Type B pancreatic cell (in vitro differentiated cells): ENCODE measurements at places on chromosomes 3 and 15.
A peak's percentile ranks its signal among the peaks of the same experiment; 100 is the strongest.

- H3K27ac ChIP-seq = no peak overlapping the region
- DNase-seq = no peak
- H3K4me3 ChIP-seq = no peak overlapping the region
- H3K27me3 ChIP-seq = peaks cover 8% of the 10 kb centered on the region
- no peaks in the 10 kb centered on the region for H3K36me3 ChIP-seq
- peaks cover 31% of the 10 kb centered on the region for H3K4me1 ChIP-seq
These were observed 171.1 kb upstream of the ICE2 start for GRCh38 chr15:60649845-60650548.

- H3K27ac ChIP-seq = peak overlapping the region; percentile 99
- H3K36me3 ChIP-seq = no peaks in the 10 kb centered on the region
- peak; percentile 91 for DNase-seq
- peak overlapping the region; percentile 96 for H3K4me3 ChIP-seq
These were observed 9.1 kb upstream of the LEKR1 start for GRCh38 chr3:156816794-156817645.

- H3K36me3 ChIP-seq = peaks cover 3% of the 10 kb centered on the region
- DNase-seq = no peak
- no peak overlapping the region for H3K27ac ChIP-seq
- H3K4me1 ChIP-seq = no peaks in the 10 kb centered on the region
- peak overlapping the region; percentile 77 for H3K4me3 ChIP-seq
These were observed 544 bp upstream of the GATM start for GRCh38 chr15:45378913-45379262.

GRCh38 chr3:122314228-122314876, 10.7 kb upstream of the CSTA start:
- H3K27me3 ChIP-seq = peaks cover 3% of the 10 kb centered on the region
- peaks cover 4% of the 10 kb centered on the region for H3K36me3 ChIP-seq
- H3K4me1 ChIP-seq = peaks cover 5% of the 10 kb centered on the region
- DNase-seq = no peak
- H3K4me3 ChIP-seq = no peak overlapping the region

- H3K36me3 ChIP-seq = no peaks in the 10 kb centered on the region
- H3K27ac ChIP-seq = no peak overlapping the region
- H3K4me3 ChIP-seq = no peak overlapping the region
- peaks cover 37% of the 10 kb centered on the region for H3K27me3 ChIP-seq
These were observed 4.1 kb upstream of the ACTC1 start for GRCh38 chr15:34799149-34800101.

DNA sequence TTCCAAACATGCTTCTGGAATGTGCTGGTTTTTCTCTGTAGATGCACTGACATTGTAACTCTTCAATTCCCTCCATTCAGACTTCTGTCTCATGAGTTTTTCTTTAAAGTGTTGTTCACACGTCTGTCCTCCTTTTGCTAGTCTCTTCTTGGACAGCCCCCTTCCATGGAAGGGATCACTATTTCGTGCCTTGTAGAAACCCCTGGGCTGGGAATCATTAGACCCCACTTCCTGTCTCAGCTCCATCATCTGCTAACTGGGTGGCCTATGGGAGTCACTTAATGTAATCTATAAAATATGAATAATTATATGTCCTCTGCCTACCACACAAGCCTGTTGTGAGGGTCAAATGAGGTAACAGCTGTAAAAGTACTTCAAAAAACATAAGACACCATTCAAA, 110.6 kb downstream of the THSD4 start:
- peak overlapping the region; percentile 15 for H3K4me3 ChIP-seq
- peaks cover 14% of the 10 kb centered on the region for H3K36me3 ChIP-seq
- no peak for DNase-seq
- peaks cover 48% of the 10 kb centered on the region for H3K4me1 ChIP-seq
- no peaks in the 10 kb centered on the region for H3K27me3 ChIP-seq

- no peaks in the 10 kb centered on the region for H3K36me3 ChIP-seq
- no peaks in the 10 kb centered on the region for H3K27me3 ChIP-seq
- H3K4me3 ChIP-seq = no peak overlapping the region
These were observed 618.5 kb upstream of the BCHE start for GRCh38 chr3:166455744-166456143.

- no peak overlapping the region for H3K4me3 ChIP-seq
- no peaks in the 10 kb centered on the region for H3K36me3 ChIP-seq
- H3K27me3 ChIP-seq = peaks cover 5% of the 10 kb centered on the region
- DNase-seq = no peak
- H3K27ac ChIP-seq = no peak overlapping the region
These were observed 16.3 kb upstream of the MYZAP start for GRCh38 chr15:57575363-57575762.

DNA sequence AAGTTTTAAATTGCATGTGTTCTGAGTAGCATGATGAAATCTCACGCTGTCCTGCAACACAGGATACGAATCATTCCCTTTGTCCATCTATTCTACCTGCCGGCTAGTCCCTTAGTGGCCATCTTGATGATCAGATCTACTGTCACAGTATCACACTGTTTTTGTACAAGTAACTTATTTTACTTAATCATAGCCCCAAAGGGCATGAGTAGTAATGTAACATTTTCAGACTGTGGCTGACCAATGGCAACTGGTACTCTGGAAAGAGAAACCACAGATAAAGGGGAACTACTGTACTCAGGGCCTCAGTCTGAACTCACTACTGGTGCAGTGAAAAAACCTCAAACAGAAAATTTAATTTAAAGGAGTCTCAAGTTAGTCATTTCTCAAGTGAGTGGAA, 127.3 kb upstream of the MRPL3 start:
- no peaks in the 10 kb centered on the region for H3K4me1 ChIP-seq
- no peak for DNase-seq
- H3K27ac ChIP-seq = no peak overlapping the region
- H3K4me3 ChIP-seq = no peak overlapping the region
- H3K36me3 ChIP-seq = no peaks in the 10 kb centered on the region
- H3K27me3 ChIP-seq = peaks cover 14% of the 10 kb centered on the region

DNA sequence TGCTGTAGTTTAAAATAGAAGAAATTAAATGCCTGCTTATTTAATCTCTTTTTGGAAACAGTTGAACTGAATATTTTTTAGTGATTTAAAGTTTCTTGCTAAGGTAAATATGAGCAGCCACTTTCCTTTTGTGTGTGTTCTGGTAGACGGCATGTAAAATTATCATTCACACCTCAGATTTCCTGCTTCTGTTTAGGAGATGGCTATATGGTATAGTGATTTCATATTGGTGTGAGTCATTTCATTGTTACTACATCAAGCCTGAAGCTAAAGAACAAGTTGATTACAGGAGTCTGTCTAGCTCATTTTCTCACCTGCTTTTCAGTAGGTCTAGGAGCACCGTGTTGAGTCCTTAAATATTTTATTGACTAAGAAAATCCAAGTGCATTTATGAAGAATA, 2.2 kb downstream of the LRCH3 start:
- peaks cover 20% of the 10 kb centered on the region for H3K4me1 ChIP-seq
- DNase-seq = no peak
- H3K27ac ChIP-seq = peak overlapping the region; percentile 74
- peak overlapping the region; percentile 81 for H3K4me3 ChIP-seq

DNA sequence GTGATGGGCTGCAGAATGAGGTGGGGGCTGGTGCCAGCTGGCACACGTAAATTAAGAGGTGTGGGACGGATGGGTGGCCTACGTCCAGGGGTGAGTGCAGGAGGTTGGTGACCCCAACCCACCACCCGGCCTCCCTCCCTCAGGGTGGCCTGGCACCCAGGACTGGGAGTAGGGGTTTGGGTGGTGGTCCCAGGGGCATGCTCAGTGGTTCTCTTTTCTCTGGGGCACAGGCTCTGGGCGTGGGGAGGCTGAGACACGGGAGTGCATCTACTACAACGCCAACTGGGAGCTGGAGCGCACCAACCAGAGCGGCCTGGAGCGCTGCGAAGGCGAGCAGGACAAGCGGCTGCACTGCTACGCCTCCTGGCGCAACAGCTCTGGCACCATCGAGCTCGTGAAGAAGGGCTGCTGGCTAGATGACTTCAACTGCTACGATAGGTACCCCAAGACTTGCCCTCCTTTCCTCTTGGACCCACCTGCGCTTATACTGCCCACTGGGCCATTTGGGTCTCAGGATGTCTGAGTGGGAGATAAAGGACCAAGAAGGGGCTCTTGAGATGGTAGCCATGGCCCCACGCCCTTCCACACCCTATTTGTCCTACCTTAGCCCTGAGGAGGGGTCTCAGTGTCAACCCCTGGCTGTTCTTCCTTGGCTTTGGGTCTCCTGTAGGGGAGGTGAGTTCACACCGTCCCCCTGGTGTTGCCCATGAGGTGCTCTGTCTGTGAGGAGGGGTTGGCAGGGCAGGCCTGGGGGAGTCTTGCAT, 18.9 kb upstream of the EXOG start:
- DNase-seq = no peak
- peaks cover 21% of the 10 kb centered on the region for H3K4me1 ChIP-seq
- no peaks in the 10 kb centered on the region for H3K27me3 ChIP-seq
- no peak overlapping the region for H3K4me3 ChIP-seq
- peaks cover 13% of the 10 kb centered on the region for H3K36me3 ChIP-seq

GRCh38 chr15:71397377-71397776, 282.1 kb downstream of the THSD4 start:
- peaks cover 7% of the 10 kb centered on the region for H3K27me3 ChIP-seq
- no peak overlapping the region for H3K4me3 ChIP-seq
- H3K27ac ChIP-seq = no peak overlapping the region
- peaks cover 5% of the 10 kb centered on the region for H3K36me3 ChIP-seq

DNA sequence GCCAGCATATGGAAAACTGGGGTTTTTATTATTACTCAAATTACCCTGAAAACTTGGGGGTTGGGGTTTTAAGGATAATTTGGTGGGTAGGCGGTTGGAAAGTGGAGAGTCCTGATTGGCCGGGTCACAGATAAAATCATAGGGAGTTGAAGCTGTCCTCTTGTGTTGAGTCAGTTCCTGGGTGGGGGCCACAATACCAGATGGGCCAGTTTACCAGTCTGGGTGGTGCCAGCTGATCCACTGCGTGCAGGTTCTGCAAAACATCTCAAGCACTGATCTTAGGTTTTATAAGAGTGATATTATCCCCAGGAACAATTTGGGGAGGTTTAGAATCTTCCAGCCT, 4.9 kb upstream of the ZNF662 start:
- no peak for DNase-seq
- peaks cover 25% of the 10 kb centered on the region for H3K27me3 ChIP-seq
- peaks cover 8% of the 10 kb centered on the region for H3K4me1 ChIP-seq
- H3K36me3 ChIP-seq = no peaks in the 10 kb centered on the region
- H3K4me3 ChIP-seq = peak overlapping the region; percentile 27

DNA sequence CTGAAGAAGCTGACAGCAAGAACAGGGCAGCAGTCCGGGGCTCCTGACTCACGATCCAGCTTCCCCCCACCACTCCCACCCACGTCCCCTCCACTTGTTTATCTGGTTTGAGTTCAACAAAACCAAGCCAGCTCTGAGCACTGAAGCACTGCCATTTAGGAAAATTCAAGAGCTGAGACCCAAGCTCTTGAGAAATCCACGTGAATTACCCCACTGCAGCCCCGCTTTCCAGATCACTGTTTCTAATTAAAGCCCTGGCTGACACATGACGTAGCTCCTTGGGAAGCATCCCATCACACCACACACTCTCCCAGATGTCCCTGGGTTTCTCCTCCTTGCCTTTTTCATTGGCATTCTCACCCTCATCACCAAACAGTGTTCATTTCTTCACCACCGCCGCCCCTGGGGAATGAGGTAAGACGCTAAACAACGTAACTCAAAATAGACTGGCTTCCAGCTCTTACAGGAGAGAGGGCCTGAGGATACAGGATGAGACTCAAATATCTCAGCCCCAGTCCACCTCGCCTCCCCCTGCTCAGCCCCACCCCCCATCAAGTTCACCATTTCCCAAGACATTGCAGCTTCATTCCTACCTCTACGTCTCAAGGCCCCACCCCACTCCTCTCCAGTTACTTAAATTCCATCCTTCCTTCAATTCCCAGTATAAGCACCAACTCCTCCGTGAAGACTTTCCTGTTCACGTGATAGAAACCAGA, 95.4 kb downstream of the SRGAP3 start:
- H3K27ac ChIP-seq = peak overlapping the region; percentile 57
- no peaks in the 10 kb centered on the region for H3K27me3 ChIP-seq
- H3K4me1 ChIP-seq = peaks cover 38% of the 10 kb centered on the region
- peak overlapping the region; percentile 27 for H3K4me3 ChIP-seq

DNA sequence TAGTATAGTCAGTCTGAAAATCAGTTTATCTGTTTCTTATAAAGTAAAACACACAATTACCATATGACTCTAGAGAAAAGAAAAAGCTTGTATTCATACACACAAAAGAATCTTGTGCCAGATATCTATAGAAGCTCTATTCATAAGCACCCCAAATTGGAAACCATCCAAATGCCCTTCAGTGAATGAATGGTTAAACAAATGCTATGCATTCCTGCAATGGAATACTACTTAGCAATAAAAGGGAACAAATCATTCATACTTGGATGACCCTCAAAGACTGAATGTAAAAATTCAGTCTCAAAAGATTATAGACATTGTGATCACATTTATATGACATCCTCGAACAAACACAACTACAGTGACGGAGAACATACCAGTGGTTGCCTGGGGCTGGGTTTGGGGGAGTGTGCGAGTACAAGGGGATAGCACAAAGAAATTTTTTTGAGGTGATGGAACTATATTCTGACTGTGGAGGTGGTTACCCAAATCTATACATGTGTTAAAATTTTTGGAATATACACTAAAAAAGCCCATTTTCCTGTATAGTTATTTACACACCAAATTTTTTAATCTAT, 680.6 kb downstream of the NTRK3 start:
- DNase-seq = no peak
- no peaks in the 10 kb centered on the region for H3K36me3 ChIP-seq
- peaks cover 26% of the 10 kb centered on the region for H3K27me3 ChIP-seq
- no peak overlapping the region for H3K4me3 ChIP-seq
- H3K27ac ChIP-seq = no peak overlapping the region

GRCh38 chr15:44668921-44669320, 5.5 kb upstream of the SPG11 start:
- H3K27me3 ChIP-seq = peaks cover 18% of the 10 kb centered on the region
- no peaks in the 10 kb centered on the region for H3K36me3 ChIP-seq
- H3K27ac ChIP-seq = no peak overlapping the region
- DNase-seq = no peak
- no peak overlapping the region for H3K4me3 ChIP-seq

DNA sequence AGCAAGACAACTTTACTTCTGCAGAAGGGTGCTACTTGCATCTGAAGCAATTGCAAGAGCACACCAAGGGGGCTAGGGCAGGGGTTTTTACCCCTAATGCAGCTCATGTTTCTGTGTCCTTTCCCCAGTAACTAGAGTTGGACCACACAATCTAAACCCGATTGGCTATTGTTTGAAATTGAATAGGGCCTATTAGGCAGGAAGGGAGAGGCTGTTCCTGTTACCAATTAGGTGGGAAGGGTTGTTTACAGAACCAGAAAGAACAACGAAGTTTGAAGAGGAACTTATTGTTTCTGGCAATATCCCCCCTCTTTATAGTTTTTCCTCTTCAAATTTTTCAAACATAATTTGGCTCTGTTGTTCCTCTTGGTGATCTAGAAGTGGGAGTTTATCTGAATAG, 85.5 kb downstream of the CHCHD4 start:
- DNase-seq = no peak
- no peaks in the 10 kb centered on the region for H3K4me1 ChIP-seq
- no peak overlapping the region for H3K27ac ChIP-seq
- H3K27me3 ChIP-seq = peaks cover 26% of the 10 kb centered on the region
- H3K4me3 ChIP-seq = no peak overlapping the region

GRCh38 chr15:29203718-29204368, 65.8 kb downstream of the NSMCE3 start:
- no peak for DNase-seq
- H3K27ac ChIP-seq = no peak overlapping the region
- H3K4me3 ChIP-seq = no peak overlapping the region

GRCh38 chr3:24401090-24401810, 93.4 kb downstream of the THRB start:
- no peaks in the 10 kb centered on the region for H3K36me3 ChIP-seq
- H3K27ac ChIP-seq = no peak overlapping the region
- DNase-seq = no peak
- no peaks in the 10 kb centered on the region for H3K4me1 ChIP-seq
- no peak overlapping the region for H3K4me3 ChIP-seq
